ENCODE measurements at places on chromosomes 5 and 9.
A peak's percentile ranks its signal among the peaks of the same experiment; 100 is the strongest.

DNA sequence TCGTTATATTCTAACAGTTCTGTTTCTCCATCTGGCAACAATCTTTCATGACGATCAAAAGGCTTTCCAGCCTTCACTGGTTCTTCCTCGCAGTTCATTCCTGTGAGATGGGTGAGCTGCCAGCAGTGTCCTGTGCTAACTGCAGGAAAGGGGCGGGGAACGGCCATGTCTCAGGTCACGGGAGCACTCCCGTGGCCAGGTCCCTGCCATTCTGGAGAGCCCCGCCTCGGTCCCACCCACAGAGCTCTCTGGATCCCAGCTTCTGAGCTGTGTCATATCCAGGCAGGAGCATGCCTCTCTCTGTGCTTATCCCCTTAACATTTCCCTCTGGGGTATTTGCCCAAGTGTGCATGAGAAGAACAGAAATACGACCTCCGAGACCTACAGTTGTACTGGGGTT is 297.8 kb upstream of the IRX2 start:
- DNase-seq = no peak

GRCh38 chr9:132160802-132161742 is 786 bp upstream of the NTNG2 start:
- peak; percentile 34 for DNase-seq

GRCh38 chr9:122370869-122371755 is at the start of gene PTGS1:
PTGS1 (plus strand) TSS chr9:122371024; CDS start chr9:122371085, 61 bp downstream.
- no peak for DNase-seq

DNA sequence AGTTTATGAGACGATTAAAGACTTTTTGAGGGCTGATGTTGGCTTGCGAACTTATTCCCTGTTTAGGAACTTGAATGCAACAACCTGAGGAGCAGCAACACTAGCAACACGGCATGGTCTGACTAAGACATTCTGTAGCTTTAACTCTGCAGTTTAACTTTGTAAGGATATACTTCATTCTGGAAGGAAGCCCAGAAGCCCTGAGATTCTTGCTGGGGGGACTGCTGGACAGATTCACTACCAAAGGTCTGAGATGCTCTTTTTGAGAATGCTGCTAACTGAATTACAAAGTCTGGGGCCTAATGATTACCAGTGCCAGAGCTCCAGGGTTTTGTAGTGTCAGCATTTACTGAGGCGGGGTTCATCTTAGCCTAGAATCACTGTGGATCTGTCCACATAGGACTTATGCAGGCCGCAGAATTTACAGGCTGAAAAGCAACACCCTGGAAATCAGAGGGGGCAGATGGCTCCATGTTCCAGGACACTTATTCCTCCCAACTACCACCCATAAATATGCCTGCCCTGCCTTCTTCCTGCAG is 537.1 kb upstream of the CDH18 start:
- DNase-seq = no peak

DNA sequence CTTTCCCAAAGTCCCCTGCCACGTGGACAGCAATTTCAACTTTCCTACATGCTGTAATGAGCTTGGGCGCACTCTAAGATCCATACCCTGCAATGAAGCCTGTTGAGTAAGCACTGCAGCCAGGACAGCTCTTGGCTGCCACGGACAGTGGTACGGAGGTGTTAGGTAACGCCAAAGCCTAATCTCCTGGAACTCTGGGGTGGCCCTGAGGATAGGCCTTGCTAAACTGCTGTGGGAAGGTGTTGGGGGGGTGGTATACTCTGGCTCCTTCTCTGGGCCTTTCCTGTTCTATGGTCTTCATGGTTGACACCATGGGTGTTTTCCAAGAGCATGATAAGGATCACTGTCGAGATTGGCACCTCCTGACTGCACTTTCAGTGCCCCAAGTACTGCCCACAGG is 66.4 kb upstream of the PITX1 start:
- no peak for DNase-seq

- DNase-seq = no peak
Measured at GRCh38 chr5:95533106-95533505, 21.7 kb downstream of the SKIC3 start.

GRCh38 chr5:122376250-122376649 is 64.2 kb downstream of the SNCAIP start:
- DNase-seq = no peak

DNA sequence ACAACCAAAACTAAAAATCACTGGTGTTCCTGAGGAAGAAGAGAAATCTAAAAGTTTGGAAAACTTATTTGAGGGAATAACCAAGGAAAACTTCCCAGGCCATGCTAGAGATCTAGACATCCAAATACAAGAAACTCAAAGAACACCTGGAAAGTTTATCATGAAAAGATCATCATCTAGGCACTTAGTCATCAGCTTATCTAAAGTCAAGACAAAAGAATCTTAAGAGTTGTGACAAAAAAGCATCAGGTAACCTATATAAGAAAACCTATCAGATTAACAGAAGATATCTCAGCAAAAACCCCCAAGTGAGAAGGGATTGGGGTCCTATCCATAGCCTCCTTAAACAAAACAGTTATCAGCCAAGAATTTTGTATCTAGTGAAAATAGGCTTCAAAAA is 17.1 kb upstream of the SPEF2 start:
- no peak for DNase-seq

GRCh38 chr5:126284977-126285696 is 138.1 kb upstream of the GRAMD2B start:
- no peak for DNase-seq

GRCh38 chr5:143345671-143346440 is 57.6 kb downstream of the NR3C1 start:
- DNase-seq = no peak

DNA sequence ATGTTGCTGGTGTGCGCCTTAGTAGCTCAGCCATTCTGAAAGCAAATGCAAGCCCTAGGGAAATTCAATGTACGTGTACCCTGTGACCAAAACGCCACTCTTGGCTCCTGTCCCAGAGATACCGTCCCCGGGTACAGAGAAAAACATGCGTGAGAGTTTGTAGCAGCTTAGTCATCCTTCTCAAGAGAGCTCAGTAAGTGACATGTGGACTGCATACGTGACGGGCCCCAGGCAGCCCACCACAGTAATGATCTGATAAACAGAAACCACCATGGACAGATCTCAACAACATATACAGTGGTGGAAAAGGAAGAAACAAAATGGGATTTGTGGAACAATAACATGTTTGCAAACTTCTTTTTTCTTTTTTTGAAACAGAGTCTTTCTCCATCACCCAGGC is 45.1 kb downstream of the S1PR3 start:
- no peak for DNase-seq

GRCh38 chr9:136409557-136410455 is 608 bp downstream of the ENTR1 start:
- no peak for DNase-seq

DNA sequence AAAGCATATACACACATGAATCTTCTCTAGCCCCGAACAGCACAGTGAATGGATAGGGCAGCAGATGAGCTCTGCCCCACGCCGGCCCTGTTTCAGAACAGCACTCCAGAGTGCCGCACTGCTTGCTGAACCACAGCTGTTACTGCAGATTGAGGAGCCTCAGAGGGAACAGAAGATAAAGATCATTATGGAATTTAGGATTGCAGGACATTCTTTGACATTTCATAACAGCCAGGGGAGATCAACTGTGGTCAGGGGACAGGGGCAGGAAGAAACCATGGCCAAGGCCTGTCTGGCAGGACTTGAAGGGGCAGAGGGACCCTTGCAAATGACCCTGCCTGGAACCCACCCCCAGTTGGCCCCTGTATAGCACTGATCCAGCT is 20.6 kb downstream of the IRF1 start:
- DNase-seq = no peak

DNA sequence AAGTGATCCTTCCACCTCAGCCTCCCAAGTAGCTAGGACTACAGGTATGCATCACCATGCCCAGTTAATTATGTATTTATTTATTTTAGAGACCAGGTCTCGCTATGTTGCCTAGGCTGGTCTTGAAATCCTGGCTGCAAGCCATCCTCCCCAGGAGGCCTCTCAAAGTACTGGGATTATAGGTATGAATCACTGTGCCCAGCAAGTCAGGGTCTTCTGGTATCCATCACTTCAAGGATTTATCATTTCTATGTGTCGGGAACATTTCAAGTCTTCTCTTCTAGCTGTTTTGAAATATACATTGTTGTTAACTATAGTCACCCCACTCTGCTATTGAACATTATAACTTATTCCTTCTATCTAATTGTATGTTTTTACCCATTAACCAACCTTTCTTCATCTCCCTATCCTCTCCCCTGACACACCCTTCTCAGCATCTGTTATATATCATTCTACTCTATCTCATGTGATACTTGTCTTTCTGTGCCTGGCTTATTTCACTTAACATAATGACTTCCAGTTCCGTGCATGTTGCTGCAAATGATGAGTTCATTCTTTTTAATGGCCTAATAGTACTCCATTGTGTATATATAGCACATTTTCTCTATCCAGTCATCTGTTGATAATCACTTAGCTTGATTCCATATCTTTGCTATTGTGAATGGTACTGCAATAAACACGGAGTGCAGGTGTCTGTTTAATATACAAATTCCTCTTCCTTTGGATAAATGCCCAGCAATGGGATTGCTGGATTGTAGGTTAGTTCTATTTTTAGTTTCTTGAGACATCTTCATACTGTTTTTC is 26.4 kb downstream of the UTP15 start:
- DNase-seq = no peak

GRCh38 chr9:106358331-106358730 is 504.6 kb upstream of the ZNF462 start:
- no peak for DNase-seq
